ENCODE measurements at places on chromosomes 13 and 19.

GRCh38 chr19:48968813-48969218 lies 3.7 kb downstream of the FTL start:
- no peak for DNase-seq

DNA sequence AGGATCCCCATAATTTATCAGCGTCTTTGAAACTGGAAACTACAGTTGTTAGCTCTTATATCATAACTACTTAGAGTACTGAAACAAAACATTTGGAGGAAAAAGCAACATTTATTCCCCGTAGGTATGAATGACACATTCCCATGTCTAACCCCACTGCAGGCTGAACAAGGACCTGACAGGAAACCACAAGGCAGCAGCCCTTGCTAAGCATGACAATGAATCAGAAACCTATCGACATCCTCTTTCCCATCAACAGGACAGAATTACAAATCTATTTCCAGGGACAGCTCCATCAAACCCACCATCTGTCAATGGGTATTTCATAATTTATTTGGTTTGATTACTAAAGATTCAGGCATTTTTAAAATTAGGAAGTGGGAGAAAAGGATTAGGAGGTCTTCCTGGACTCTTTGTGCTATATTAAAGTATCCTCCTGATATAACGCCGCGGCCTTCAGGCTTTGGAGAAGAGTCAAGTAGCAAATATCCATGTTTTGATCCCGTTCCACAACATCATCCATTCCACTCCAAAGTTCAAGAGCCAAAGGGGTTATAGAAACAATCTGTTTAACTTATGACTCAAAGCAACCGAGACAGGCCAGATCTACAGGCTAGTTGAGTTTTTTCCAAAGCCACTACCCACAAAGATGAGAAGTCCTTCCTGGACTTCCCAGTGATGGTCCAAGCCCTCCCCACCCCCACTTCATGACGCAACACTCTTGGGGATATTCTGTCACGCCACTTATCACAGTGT lies 51.1 kb downstream of the FAM216B start:
- DNase-seq: peak; percentile 95

DNA sequence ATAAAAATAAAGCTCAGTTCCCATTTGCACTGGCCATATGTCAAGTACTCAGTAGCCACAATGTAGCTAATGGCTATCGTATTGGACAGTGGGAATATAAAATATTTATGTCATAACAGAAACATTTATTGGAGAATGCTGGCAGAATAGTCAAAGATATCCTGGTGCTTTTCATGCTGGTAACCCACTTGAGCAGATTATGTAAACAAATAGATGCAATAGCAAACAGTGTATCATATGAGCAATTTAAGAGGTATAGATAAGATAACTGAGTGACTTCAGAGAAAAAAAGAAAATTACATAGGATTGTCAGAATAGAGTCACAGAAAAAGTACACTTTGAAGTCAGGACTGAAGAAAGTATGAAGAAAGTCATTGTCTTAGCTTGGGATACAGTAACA lies 426.6 kb downstream of the NDFIP2 start:
- DNase-seq: no peak

GRCh38 chr19:16536130-16536529 lies 6.1 kb downstream of the CHERP start:
- no peak for DNase-seq

DNA sequence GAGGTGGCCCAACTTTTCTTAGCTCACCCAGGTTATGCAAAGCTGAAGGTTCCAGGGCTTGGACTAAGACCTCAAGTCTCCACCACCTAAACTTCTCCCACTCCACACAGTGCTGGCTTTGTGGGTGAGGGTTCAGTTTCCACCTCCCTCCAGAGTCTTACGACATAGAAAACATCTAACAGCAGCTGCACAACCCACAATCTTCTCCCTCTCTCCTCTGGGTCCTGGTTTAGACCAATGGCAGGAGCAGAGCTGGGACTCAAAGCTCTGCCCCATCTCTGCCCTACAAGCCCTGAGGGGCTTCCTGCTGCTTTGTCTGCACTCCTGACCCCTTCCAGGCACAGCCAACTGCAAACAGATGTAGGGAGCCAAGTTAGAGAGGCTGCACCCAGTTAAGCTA lies 16.0 kb downstream of the IRGC start:
- peak; percentile 66 for DNase-seq

DNA sequence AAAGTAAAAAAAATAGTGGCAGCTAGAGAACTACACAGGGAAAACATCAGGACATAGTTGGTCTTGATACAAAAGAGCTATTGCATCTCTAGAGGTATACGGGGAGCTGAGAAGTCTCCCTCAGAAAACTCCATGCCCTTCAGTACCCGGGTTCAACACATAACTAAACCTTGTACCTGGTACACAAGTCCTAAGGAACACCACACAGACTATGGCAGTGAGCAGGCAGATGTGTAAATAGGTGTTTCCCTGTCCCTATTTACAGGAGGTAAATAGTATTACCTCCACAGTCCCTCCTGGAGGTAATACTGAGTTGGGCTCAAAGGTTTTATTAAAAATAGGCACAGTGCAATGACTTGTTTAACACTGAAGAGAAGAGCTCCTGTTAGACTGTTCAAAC lies 5.9 kb downstream of the FGF14 start:
- no peak for DNase-seq

DNA sequence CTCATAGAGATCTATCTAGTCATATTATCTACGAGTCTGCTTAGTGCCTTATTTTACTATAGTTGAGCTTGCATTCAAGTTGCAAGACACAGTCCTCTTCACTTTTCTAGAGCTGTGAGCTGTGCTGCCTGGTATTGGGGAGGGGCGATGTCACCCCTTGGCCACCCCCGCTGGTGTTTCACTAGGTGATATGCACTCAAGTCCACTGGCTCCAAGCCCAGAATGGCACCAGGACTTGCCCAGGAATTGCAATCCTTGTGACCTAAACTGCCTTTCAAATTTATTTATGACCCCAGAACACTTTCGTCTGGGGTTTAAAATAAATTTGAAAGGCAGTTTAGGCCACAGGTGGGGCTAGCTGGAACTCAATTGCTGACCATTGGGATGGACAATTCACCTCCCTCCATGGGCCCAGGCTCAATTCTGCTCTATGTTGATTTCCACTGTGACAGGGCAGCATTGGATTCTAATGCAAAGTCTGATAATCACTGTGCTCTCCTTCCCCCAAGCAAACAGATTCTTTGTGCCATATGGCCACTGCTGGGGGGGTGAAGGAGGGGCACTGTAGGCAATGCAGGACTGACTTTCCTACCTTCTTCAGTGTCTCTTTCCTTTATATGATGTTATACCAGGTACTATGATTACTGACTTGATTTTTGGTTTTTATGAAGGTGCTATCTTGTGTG lies 1244.2 kb upstream of the MIR17HG start:
- no peak for DNase-seq

GRCh38 chr13:33394294-33394932 lies 108.9 kb upstream of the STARD13 start:
- DNase-seq: no peak

- no peak for DNase-seq
Observed at GRCh38 chr13:52652980-52653303, 306 bp downstream of the SUGT1 start.

DNA sequence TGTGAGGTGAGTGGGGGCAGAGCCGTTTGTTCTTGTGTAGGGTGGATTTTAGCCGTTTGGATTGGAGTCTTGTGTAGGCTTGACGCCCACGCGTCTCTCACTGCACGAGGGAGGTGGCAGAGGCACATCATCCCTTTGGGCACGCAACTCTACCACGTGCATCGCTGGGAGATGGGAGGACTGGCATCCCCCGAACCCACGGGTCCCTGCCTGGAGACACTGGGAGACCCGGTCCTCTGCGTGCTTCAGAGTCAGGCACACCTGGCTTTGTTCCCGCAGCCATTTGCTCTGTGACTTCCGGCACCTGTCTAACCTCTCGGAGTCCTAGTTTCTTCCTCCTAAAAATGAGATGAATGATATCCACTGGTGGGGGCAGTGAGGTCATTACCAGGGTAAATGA lies 6.4 kb downstream of the ARHGEF7 start:
- DNase-seq: no peak

GRCh38 chr19:36771261-36772231 lies 1.1 kb downstream of the ZNF850 start:
- DNase-seq: peak; percentile 86

DNA sequence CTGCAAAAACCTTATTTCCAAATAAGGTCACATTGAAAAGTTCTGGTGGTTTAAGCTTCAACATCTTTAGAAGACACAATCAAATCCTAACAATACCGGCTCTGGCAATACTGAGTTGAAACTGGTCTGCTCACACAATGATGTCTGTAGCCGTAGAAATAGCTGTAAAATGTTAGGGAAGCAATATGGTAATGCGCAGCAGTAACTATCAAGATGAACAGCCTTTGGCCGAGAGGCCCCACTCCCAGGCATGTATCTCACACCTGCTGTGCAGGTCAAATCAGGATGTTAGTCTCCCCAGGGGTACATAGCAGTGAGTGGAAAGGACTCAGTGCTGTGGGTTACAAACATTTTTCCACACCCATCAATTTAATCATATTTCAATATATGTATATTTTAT lies 207.1 kb downstream of the KATNAL1 start:
- no peak for DNase-seq

DNA sequence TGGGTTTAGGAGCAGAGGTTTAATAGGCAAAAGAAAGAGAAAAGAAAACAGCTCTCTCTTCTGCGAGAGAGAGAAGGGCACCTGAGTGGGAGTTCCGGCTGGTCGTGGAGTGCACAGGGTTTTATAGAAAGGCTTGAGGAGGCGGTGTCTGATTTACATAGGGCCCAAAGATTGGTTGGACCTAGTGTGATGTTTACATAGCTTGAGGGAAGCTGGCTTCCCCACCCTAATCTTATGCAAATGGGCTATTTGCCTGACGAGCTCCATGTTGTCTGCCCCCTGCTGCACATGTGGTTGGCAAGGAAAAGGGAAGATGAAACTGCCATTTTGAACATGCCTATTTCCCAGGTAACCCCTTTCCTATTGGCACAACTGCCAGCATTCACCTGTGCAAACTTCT lies 21.5 kb upstream of the MEDAG start:
- no peak for DNase-seq

GRCh38 chr19:591099-591958 lies 1.6 kb downstream of the HCN2 start:
- no peak for DNase-seq

DNA sequence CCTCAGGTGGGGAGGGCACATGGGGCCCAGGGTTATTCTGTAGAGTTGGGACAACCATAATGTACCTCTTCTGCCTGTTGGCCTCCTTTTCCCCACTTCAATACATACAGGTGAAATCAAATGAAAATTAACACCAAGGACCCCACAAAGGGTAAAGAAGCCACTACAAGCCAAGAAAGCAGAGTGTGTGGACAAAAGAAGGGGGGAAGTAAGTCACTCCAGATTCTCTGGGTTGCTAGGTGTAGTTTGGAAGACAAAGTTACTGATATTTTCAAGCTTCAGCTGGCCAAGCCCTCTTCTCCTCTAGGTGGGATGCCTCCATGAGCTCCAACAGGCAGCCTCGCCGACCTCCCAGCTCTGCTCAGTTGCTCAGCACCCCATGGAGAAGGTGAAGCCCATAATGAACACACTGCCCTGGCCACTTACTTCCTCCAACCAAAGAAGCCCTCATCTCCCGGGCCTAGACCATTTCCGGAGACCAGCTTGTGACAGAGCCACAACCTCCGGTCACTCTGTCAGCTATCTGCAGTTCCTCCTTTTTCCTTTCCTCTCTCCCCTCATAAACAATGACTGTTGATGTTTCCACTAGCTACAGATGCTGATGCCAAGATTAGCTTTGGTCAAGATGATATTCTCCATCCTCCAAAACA lies 66.8 kb upstream of the MED4 start:
- no peak for DNase-seq

- DNase-seq: peak; percentile 86
Observed at GRCh38 chr19:36973021-36973843, 57.1 kb downstream of the ZNF568 start.

- DNase-seq: no peak
Observed at GRCh38 chr13:59842507-59842906, 321.2 kb downstream of the DIAPH3 start.
